Activated CD8-positive, alpha-beta T cell treated with anti-CD3 and anti-CD28 coated beads, Interleukin-2, amount 10 ng/mL, durations not matched to agents 7 days and 5 days (primary cell): ENCODE measurements at places on chromosomes 12 and 14. TPM values are rescaled to one million over a fixed set of nuclear protein-coding genes. Genes with fewer than 3 reads are reported as not detected.

Gene GPR162
- 0.34 TPM for total RNA-seq

- H3K27me3 ChIP-seq, result peaks cover 15% of the 10 kb centered on the region
- H3K4me3 ChIP-seq, result no peak overlapping the region
- no peaks in the 10 kb centered on the region for H3K36me3 ChIP-seq
- peak; percentile 36 for DNase-seq
- H3K27ac ChIP-seq, result no peak overlapping the region
Observed at GRCh38 chr12:52380271-52380694, 5.2 kb downstream of the KRT84 start.

Gene RNU6-7
- total RNA-seq, result not detected

Gene RPL10L
- total RNA-seq, result not detected

Gene CELA1
- not detected for total RNA-seq

- peak overlapping the region; percentile 68 for H3K27ac ChIP-seq
- H3K4me1 ChIP-seq, result peaks cover 28% of the 10 kb centered on the region
- H3K36me3 ChIP-seq, result peaks cover 3% of the 10 kb centered on the region
- H3K4me3 ChIP-seq, result no peak overlapping the region
Observed at GRCh38 chr14:77053046-77053841, 24.7 kb upstream of the IRF2BPL start.

- H3K4me1 ChIP-seq, result peaks cover 18% of the 10 kb centered on the region
- H3K4me3 ChIP-seq, result no peak overlapping the region
- H3K27ac ChIP-seq, result no peak overlapping the region
- peaks cover 13% of the 10 kb centered on the region for H3K27me3 ChIP-seq
Observed at GRCh38 chr14:24710403-24711112, 76.6 kb upstream of the GZMB start.

- H3K36me3 ChIP-seq, result no peaks in the 10 kb centered on the region
- H3K4me1 ChIP-seq, result no peaks in the 10 kb centered on the region
- no peak overlapping the region for H3K4me3 ChIP-seq
- no peak overlapping the region for H3K27ac ChIP-seq
- H3K27me3 ChIP-seq, result no peaks in the 10 kb centered on the region
Observed at GRCh38 chr14:87131879-87132278, 861.1 kb downstream of the GALC start.
